NB4 (cell line): ENCODE measurements at places on chromosomes 13 and 19.

GRCh38 chr19:18282788-18283141, 1.3 kb upstream of the JUND start:
- DNase-seq, result peak; percentile 41

DNA sequence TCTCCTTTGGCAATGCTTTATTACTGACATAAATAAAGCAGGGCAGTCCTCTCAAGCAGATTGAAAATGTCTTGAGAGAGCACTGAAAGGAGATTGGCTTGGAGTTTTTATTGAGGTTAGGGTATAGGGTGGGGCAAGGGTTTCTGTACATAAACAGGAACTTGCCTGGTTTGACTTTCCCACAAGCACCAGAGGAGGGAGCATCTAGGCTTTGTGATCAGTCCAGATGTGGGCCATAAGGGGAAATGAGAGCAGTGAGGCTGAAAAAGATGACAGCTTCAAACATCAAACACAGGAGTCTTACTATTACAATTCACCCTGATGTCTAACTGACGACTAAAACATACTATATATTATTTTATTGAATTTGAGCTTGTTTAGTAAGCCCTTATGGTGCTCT, 260.9 kb downstream of the MTUS2 start:
- peak; percentile 59 for DNase-seq

GRCh38 chr19:30376272-30376671, 4.1 kb downstream of the ZNF536 start:
- no peak for DNase-seq

- peak; percentile 31 for DNase-seq
Observed at GRCh38 chr13:79190932-79191331, 215.1 kb downstream of the RBM26 start.

DNA sequence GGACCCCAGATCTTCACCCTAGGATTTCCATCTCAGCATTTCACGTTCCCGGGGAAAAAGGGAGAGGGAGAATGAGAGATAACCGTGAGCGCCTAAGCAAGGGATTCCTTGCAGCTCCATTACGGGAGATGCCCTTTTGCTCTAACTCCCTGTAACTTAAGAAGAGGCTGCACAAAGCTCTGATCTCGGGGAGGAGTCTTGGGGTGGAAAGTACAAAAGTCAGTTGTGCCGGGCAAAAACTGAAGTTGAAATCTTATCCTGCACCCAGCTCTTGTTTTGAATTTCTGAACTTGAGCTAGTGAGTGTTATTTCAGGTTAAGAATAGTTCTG, 256.4 kb upstream of the SOX21 start:
- DNase-seq, result no peak

DNA sequence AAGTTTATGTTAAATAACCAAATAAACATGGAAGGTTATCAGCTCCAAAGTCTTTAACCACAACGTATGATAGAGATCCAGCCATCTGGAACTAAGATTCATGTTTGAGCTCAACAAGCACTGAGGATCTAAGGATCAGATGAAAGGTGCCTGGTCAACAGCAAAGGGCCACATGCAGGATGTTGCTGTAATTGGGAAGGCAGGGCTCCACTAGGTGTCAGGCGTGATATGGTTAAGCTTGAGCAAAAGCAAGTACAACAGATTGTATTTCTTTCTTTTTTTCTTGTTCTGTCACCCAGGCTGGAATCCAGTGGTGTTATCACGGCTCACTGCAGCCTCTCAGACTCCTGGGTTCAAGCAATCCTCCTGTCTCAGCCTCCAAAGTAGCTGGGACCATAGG, 12.0 kb downstream of the EBPL start:
- DNase-seq, result peak; percentile 46

DNA sequence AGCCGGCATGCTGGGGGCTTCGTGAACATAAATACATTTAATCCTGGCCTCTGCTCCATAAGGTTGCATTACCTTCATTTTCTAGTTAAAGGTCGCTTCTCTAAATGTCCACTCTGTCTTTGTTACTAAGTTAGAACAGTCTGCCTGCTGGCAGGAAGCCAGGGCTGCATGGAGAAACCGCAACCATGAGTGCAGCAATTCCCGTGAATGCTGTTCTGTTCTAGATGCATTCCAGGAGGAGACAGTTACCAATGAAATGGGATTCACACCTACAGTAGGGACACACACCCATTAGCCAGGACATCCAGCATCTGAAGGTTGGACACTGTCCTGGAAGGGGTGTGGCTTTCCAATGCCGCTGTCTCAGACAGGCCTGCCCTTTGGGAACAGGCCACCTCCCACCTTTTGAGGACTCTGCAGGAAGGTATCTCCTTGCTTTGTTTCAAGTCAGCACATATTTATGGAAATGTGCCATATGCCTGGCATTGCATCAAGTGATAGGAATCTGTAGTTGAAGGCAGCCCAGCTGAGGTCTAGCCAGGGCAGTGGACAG, 129.7 kb downstream of the SLC7A1 start:
- no peak for DNase-seq

DNA sequence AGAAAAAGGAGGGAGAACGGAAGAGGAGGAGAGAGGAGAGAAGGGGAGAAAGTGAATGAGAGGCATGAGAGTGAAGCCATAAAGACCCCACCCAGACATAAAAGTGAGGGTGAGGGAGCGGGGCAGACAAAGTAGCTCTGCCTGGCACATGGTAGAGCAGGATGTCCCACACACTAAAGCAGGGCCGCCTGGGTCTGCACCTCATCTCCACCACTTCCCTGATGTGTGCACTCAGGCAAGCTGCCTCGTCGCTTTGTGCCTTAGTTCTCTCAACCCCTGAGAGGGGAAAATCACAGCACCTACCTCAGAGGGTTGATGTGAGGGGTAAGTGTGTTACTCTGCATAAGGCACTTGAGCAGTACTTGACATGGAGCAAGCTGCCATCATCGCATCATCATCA, 488.1 kb downstream of the COG6 start:
- DNase-seq, result no peak

- DNase-seq, result peak; percentile 29
Observed at GRCh38 chr19:14582894-14583340, at the start of gene CLEC17A. TSS of gene CLEC17A (plus strand) at chr19:14583084. CDS start at chr19:14583161, 77 bp downstream.
